Large intestine (tissue), 12 donors: ENCODE measurements at places on chromosomes 1 and 21. TPM values are rescaled to one million over a fixed set of nuclear protein-coding genes. Genes with fewer than 3 reads are reported as not detected.

ANKRD45 gene
- 0.34 TPM for polyA plus RNA-seq

UHMK1 gene
- polyA plus RNA-seq = 38.5 TPM

NBPF4 gene
- not detected for polyA plus RNA-seq

KCNE1 gene
- 1.2 TPM for polyA plus RNA-seq

C1orf115 gene
- polyA plus RNA-seq = 154 TPM

C1orf94 gene
- polyA plus RNA-seq = not detected

LAPTM5 gene
- polyA plus RNA-seq = 39.9 TPM

CD5L gene
- 0.13 TPM for polyA plus RNA-seq

RAB3B gene
- polyA plus RNA-seq = 4.1 TPM

OR2T29 gene
- polyA plus RNA-seq = not detected

HLX gene
- 15.9 TPM for polyA plus RNA-seq

CASZ1 gene
- polyA plus RNA-seq = 16.2 TPM

CELA3B gene
- 0.21 TPM for polyA plus RNA-seq

GCLM gene
- 14.0 TPM for polyA plus RNA-seq

TNFRSF25 gene
- 55.2 TPM for polyA plus RNA-seq

TFB2M gene
- polyA plus RNA-seq = 15.1 TPM

HPDL gene
- polyA plus RNA-seq = 4.9 TPM

CELF3 gene
- polyA plus RNA-seq = 57.1 TPM

AKR7A3 gene
- 3.2 TPM for polyA plus RNA-seq

TMEM52 gene
- 18.5 TPM for polyA plus RNA-seq

S100A13 gene
- 77.2 TPM for polyA plus RNA-seq

KRTAP12-2 gene
- not detected for polyA plus RNA-seq

ANGEL2 gene
- polyA plus RNA-seq = 33.0 TPM

ARHGEF10L gene
- polyA plus RNA-seq = 85.1 TPM

CLIC6 gene
- 18.2 TPM for polyA plus RNA-seq

SPRR2F gene
- polyA plus RNA-seq = 1.3 TPM

HMCN1 gene
- 4.2 TPM for polyA plus RNA-seq

S100A7A gene
- not detected for polyA plus RNA-seq

C4BPA gene
- polyA plus RNA-seq = 0.04 TPM

RAP1GAP gene
- 68.1 TPM for polyA plus RNA-seq

AK4 gene
- polyA plus RNA-seq = 16.5 TPM

SYCP1 gene
- not detected for polyA plus RNA-seq

PRAMEF10 gene
- polyA plus RNA-seq = not detected

CRP gene
- not detected for polyA plus RNA-seq

C1orf159 gene
- polyA plus RNA-seq = 9.4 TPM

OR6K3 gene
- not detected for polyA plus RNA-seq

DPT gene
- polyA plus RNA-seq = 11.4 TPM

IL12RB2 gene
- polyA plus RNA-seq = 1.1 TPM

NPR1 gene
- polyA plus RNA-seq = 4.7 TPM

SLAMF9 gene
- 0.33 TPM for polyA plus RNA-seq

C1orf226 gene
- polyA plus RNA-seq = 17.1 TPM

CATSPERE gene
- 1.2 TPM for polyA plus RNA-seq

SV2A gene
- polyA plus RNA-seq = 5.1 TPM

TTC39A gene
- 19.2 TPM for polyA plus RNA-seq

WNT9A gene
- polyA plus RNA-seq = 5.1 TPM

SUSD4 gene
- 2.1 TPM for polyA plus RNA-seq

CLCA4 gene
- 0.04 TPM for polyA plus RNA-seq

L1TD1 gene
- 1.3 TPM for polyA plus RNA-seq

FCRL5 gene
- polyA plus RNA-seq = 0.09 TPM

CD52 gene
- polyA plus RNA-seq = 25.3 TPM

MCOLN2 gene
- 3.2 TPM for polyA plus RNA-seq
